Type B pancreatic cell (in vitro differentiated cells): ENCODE measurements at places on chromosomes 13 and 19. TPM values are rescaled to one million over a fixed set of nuclear protein-coding genes. Genes with fewer than 3 reads are reported as not detected.

The ZIK1 gene
- total RNA-seq = 11.5 and 17.6 TPM in 2 replicates

The GPR183 gene
- not detected in 2 replicates for total RNA-seq

The SERPINE3 gene
- 0.12 and 0.36 TPM in 2 replicates for total RNA-seq

The SULT2A1 gene
- 4.4 and 9.8 TPM in 2 replicates for total RNA-seq

The SPC24 gene
- 15.0 and 43.2 TPM in 2 replicates for total RNA-seq

The SKA3 gene
- 7.6 and 20.5 TPM in 2 replicates for total RNA-seq

The ADGRE3 gene
- total RNA-seq = not detected in 2 replicates

The NLRP9 gene
- not detected in 2 replicates for total RNA-seq

The TTC9B gene
- total RNA-seq = 0.39 and 0.48 TPM in 2 replicates

The ARHGAP45 gene
- total RNA-seq = 2.6 and 4.5 TPM in 2 replicates

The TLE6 gene
- total RNA-seq = 3.8 TPM in 2 replicates

DNA sequence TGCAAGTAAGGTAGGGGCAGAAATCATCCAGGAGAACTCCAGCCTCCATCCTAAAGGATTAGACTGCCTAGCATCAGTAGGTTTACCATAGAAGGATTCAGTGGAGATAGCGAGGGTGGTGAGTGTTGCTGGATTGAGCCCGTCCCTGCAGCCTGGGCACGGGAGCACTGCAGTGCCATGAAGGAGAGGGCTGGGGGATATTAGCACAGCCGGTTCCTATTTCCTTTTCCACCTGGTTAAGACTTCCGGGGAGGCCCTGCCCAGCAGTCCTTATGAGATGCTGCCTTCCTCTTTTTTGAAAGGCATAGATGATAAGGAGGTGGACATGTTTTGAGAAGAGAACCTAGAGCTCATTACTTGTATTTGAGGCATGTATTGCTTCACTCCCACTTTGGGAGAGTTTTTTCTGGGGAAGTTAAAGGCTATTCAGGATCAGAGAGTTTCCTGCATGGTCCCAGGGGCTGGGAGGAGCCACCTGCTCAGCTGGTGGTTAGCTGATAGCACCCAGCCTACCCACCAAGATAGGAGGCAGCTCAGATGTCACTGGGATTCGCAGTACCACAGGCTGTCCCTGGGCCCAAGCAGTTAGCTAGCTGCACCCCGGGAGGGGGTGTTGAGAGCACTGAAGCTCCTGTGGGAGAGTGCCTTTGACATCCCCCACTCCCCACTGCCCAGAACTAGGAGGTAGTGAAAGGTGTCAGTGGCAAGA, 17.2 kb downstream of the ACTN4 start:
- peaks cover 31% of the 10 kb centered on the region for H3K36me3 ChIP-seq
- H3K4me1 ChIP-seq = peaks cover 78% of the 10 kb centered on the region
- no peaks in the 10 kb centered on the region for H3K27me3 ChIP-seq
- DNase-seq = no peak

GRCh38 chr13:21901336-21901735, 230.5 kb downstream of the FGF9 start:
- no peak overlapping the region for H3K4me3 ChIP-seq
- peaks cover 9% of the 10 kb centered on the region for H3K27me3 ChIP-seq
- peaks cover 16% of the 10 kb centered on the region for H3K4me1 ChIP-seq

- peaks cover 5% of the 10 kb centered on the region for H3K4me1 ChIP-seq
- peaks cover 65% of the 10 kb centered on the region for H3K27me3 ChIP-seq
- H3K27ac ChIP-seq = no peak overlapping the region
- H3K4me3 ChIP-seq = peak overlapping the region; percentile 83
- no peaks in the 10 kb centered on the region for H3K36me3 ChIP-seq
These were observed 50.6 kb downstream of the CELF5 start for GRCh38 chr19:3274942-3275582.

DNA sequence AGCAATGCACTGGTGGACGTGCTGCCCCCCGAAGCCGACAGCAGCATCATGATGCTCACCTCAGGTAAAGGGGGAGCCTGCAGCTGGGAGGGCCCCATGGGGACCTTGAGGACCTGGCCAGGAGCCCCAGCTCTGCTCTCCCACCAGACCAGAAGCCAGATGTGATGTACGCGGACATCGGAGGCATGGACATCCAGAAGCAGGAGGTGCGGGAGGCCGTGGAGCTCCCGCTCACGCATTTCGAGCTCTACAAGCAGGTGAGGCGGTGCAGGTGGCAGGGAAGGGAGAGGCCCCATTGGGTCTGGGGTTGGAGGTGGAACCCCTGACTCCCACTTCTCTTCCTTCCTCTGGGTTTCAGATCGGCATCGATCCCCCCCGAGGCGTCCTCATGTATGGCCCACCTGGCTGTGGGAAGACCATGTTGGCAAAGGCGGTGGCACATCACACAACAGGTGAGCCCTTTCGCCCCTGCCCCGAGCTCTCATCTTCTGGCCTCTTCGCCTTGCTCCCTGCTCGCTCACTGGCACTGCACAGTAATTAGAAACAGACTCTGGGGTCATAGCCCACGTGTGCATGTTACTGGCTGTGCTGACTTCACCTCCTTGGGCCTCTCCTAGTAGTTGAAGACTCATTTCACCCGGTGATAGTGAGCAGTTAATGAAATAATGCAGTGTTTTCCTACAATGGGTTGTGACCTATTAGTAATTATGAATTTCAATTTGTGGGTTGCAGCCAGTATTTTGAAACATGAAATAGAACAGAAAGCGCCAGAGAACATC, 3.6 kb downstream of the PSMC4 start:
- peaks cover 42% of the 10 kb centered on the region for H3K36me3 ChIP-seq
- H3K4me1 ChIP-seq = peaks cover 18% of the 10 kb centered on the region
- H3K27ac ChIP-seq = no peak overlapping the region
- DNase-seq = peak; percentile 58

- no peak for DNase-seq
- peaks cover 43% of the 10 kb centered on the region for H3K36me3 ChIP-seq
- H3K4me3 ChIP-seq = no peak overlapping the region
- peaks cover 41% of the 10 kb centered on the region for H3K4me1 ChIP-seq
- no peaks in the 10 kb centered on the region for H3K27me3 ChIP-seq
These were observed 19.1 kb downstream of the DNAJC15 start for GRCh38 chr13:43042410-43042921.

- no peak overlapping the region for H3K27ac ChIP-seq
- H3K4me3 ChIP-seq = no peak overlapping the region
- DNase-seq = no peak
- no peaks in the 10 kb centered on the region for H3K27me3 ChIP-seq
- H3K36me3 ChIP-seq = peaks cover 8% of the 10 kb centered on the region
These were observed 64.1 kb downstream of the TPT1 start for GRCh38 chr13:45276913-45277312.

DNA sequence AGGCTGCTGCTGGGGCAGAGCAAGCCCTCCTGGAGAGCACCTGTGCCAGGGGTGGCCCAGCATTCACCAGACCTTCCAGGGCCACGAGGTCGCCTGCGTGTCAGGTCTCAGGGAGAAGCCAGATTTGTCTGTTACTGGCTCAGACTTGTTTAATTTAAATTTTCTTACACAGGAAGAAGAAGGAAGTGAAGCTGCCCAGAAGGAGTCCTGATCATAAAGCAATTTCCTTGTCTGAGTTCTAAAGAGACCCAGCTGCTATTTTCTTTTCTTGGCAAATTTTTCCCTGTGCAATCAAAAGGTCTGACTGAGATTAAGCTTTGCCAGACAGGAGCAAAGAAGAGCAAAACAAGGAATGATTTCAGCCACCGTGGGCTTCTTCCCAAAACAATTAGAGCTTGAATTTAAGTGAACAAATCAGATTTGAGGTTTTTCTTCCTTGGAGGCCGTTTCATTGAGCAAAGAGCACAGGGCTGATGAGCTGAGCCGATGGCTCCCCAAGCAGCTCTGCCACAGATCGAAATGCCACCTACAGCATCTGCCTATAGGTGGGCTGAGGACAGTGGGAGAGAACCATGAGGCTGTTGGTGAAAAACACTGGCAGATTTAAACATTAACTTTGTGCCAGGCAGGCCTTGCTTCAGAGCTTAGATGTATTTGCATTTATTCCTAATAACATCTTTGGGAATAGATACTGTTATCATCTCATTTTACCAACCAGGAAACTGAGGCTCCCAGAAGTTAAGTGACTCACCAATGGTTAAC, 40.1 kb downstream of the HSPH1 start:
- DNase-seq = no peak
- peaks cover 64% of the 10 kb centered on the region for H3K27me3 ChIP-seq
- no peaks in the 10 kb centered on the region for H3K36me3 ChIP-seq

DNA sequence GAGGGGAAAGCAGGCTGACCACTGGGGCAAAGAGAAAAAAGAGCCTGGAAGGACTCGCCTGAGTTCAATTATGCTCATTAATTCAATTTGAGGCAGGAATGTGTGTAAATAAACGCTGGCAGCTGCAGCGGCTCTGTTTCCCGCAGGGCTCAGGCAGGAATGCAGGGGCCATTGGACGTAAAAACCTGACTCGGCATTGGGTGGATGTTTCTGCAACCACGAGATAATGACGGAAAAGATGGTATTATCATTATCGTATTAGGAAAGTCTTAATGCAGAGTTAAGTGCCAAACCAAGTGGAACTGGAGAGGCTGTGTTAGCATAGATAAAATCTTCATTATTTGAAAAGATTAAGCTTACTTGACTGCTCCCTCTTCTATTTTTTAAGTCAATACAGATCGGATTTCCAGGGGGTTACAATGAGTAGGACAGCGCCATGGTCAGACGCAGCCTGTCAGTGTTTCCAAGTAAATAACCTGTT, 169.8 kb downstream of the SHISA2 start:
- no peaks in the 10 kb centered on the region for H3K36me3 ChIP-seq
- H3K27me3 ChIP-seq = peaks cover 4% of the 10 kb centered on the region
- H3K4me1 ChIP-seq = peaks cover 52% of the 10 kb centered on the region
- H3K27ac ChIP-seq = peak overlapping the region; percentile 50

GRCh38 chr13:33348366-33348765, 62.8 kb upstream of the STARD13 start:
- no peaks in the 10 kb centered on the region for H3K36me3 ChIP-seq
- peaks cover 46% of the 10 kb centered on the region for H3K27me3 ChIP-seq
- H3K4me1 ChIP-seq = peaks cover 5% of the 10 kb centered on the region
- DNase-seq = no peak

DNA sequence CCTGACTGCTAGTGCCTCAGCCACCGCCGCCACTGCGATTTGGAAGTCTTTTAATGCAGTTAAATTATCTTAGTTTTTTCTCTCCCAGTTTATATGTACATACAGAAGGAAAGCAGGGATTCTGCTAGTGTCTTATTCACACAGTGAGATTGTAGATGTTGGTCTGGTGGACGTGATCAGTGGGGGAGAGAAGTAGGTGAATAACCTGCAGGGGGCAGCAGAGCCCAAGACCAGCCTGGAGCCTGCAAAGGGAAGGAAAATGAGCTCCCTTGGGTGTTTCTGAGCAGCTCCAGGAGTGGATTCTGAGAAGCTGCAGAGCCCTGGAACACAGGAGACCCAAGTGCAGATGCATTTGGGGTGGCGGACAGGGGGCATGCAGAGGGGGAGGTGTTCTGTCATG, 26.3 kb downstream of the ZNF844 start:
- peaks cover 7% of the 10 kb centered on the region for H3K4me1 ChIP-seq
- peak overlapping the region; percentile 74 for H3K4me3 ChIP-seq
- peaks cover 15% of the 10 kb centered on the region for H3K36me3 ChIP-seq
- peak overlapping the region; percentile 30 for H3K27ac ChIP-seq

DNA sequence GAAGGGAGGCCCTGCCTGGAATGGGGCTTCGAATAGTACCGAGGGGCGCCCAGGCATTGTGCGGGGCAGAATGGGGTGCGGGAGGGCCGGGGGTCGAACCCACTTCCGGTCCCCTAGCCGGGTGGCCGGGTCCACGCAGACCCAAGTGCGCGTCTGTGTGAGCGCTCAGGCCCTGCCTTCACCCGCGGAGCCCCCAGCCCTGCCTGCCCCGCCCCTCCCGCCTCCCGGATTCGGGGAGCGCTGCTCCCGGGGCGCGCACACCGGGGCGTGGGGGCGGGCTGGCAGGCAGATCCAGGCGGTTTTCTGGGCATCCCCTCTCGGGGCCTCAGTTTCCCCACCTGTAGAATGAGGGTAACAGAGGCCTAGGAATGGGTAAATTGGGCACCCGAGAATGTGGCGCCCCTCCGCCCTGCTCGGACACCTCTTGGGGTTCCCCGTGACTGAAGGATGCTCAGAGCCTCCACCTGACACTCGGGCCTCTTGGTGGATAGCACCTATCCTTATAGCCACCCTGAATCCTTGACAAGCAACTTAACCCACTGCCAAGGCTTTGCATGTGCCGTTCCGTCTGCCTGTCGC, 682 bp downstream of the PIK3R2 start:
- H3K27me3 ChIP-seq = no peaks in the 10 kb centered on the region
- peak overlapping the region; percentile 94 for H3K4me3 ChIP-seq
- H3K4me1 ChIP-seq = peaks cover 23% of the 10 kb centered on the region
- H3K27ac ChIP-seq = peak overlapping the region; percentile 79
- no peak for DNase-seq

DNA sequence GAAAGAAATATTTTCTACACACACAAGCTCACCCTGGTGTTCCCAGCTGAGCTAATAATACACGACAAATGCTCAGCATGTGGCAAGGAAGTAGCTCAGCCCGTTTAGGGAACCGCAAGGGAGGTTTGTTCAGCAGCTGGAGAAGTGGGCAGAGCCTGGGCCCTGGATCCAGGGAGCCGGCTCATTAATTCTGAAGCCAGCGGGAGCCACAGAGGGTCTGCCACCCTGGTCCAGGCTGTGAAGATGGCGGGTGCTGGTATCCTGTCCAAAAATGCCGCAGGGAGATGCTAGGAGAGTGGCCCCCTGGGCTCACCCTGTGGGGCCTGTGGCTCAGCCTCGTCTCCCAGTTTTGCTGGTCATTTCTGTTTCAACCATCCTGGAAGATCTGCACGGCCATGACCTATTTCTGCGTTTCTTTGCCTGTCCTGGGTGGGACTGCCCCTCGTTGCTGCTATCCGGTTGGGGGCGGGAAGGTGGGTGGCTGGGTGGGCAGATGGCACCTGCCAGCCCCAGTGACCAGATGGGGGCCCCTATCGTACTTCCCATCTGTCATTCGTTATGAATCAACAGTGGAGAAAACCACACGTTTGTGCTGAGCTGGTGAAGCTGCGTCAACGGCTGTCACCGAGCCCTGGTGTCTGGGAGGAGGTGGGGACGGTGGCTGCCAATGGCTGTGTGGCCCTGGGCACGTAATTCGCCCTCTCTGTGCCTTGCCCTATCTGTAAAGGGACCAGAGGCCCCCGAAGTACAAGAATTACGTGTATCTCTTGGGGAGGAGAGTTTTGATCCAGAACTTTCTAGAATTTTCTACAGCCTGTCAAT, 2.7 kb upstream of the GNA15 start:
- H3K4me1 ChIP-seq = peaks cover 9% of the 10 kb centered on the region
- H3K4me3 ChIP-seq = no peak overlapping the region
- no peak for DNase-seq
- no peaks in the 10 kb centered on the region for H3K36me3 ChIP-seq
- H3K27me3 ChIP-seq = peaks cover 2% of the 10 kb centered on the region

DNA sequence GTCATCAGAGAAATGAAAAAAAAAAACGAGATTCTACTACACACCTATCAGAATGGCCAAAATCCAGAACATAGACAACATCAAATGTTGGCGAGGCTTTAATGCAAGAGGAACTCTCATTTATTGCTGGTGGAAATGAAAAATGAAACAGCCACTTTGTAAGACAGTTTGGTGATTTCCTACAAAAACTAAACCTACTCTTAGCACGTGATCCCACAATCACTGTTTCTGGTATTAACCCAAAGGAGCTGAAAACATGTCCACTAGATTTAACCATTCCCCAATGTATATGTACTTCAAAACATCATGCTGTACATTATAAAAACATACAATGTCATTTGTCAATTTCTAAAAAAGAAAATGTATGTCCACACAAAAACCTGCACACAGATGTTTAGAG, 13.0 kb downstream of the MYCBP2 start:
- peaks cover 3% of the 10 kb centered on the region for H3K36me3 ChIP-seq
- DNase-seq = no peak
- H3K4me1 ChIP-seq = peaks cover 27% of the 10 kb centered on the region
- no peak overlapping the region for H3K27ac ChIP-seq

- peaks cover 3% of the 10 kb centered on the region for H3K27me3 ChIP-seq
- peak overlapping the region; percentile 15 for H3K27ac ChIP-seq
- H3K36me3 ChIP-seq = no peaks in the 10 kb centered on the region
- peaks cover 21% of the 10 kb centered on the region for H3K4me1 ChIP-seq
- DNase-seq = no peak
These were observed 18.1 kb downstream of the N4BP2L1 start for GRCh38 chr13:32409561-32410421.
